ENCODE measurements at places on chromosomes 3 and 15.

- DNase-seq, result no peak
Observed at GRCh38 chr15:59401824-59402569, 29.3 kb upstream of the MYO1E start.

GRCh38 chr3:24352893-24353553 lies 141.6 kb downstream of the THRB start:
- DNase-seq, result no peak

- peak; percentile 66 for DNase-seq
Observed at GRCh38 chr15:90610190-90610589, 80.5 kb downstream of the CRTC3 start.

GRCh38 chr3:50100956-50101845 lies 12.5 kb downstream of the RBM5 start:
- DNase-seq, result peak; percentile 58

GRCh38 chr3:88433568-88433967 lies 283.8 kb downstream of the C3orf38 start:
- DNase-seq, result no peak

DNA sequence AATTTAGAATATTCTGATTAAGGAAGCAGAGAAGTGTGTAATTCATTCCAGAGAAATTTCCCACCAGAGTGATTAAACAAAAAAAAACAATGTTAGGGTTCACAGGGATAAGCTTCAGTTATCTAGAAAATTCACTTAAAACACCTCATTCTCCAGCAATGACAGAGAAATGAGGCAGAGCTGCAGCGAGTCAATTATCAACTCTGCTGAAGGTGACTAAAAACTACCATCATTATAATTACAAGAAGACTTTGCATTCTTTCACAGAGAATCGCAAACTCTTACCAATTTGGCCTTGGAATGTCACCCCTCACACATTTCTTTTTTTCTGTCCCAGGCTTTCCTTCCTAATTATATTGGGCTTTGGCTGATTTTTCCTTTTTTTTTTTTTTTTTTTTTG lies 117.1 kb downstream of the RAB11A start:
- no peak for DNase-seq

GRCh38 chr3:177193688-177194268 lies 3.5 kb downstream of the TBL1XR1 start:
- DNase-seq, result no peak

DNA sequence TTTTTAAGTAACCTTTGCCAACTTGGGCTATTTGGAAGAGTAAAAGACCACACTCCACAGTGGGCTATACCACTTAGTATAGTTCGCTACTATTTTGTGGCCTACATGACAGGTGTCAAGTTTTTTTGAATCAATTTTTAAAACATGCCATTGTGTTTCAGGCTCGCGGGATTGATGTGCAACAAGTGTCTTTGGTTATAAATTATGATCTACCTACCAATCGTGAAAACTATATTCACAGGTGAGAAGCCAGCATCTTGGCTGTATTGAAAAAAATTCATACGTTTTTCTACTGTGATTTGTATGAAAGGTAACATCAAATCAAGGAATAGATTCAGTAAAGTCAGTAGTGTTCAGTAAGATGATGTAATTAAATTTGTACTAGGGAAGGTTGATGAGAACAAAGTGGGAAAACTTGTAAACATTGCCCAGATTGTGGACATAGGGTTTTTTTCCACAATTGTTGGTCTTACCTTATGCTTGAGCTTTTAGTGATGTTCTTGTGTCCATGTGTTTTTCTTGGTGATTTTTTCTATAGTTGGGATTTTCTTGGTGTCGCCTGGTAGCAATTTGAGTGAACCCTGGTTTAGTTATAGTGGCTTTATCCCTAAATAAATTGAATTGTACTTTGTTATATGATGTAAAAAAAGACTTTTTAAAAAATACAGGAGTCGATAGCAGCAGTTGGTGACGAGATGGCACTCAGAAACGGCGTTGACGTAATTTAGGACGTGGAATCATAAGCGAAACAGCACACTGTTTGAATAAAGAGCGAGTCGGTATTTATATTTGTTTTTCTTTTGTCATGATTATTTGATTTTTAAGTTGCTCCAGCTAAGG lies 4.5 kb downstream of the EIF4A2 start:
- no peak for DNase-seq

DNA sequence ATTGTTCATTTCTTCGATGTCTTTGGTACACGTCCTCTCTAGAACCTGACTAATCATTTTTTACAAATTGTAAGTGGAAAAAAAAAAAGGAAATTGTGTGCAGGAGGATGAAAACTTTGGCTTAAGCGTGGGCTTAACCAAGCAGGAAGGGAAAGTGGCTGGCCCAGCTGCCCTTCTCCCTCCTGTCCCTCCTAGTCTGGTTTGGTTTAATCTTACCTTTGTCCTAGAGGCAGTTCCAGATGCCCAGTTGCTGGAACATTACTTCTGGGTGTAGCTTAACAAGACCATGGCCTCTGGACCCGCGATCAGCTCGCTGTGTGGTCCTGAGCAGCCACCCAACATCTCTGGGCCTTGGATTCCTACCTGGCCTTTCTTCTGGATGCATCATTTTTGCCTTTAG lies 15.4 kb downstream of the PAQR5 start:
- no peak for DNase-seq

DNA sequence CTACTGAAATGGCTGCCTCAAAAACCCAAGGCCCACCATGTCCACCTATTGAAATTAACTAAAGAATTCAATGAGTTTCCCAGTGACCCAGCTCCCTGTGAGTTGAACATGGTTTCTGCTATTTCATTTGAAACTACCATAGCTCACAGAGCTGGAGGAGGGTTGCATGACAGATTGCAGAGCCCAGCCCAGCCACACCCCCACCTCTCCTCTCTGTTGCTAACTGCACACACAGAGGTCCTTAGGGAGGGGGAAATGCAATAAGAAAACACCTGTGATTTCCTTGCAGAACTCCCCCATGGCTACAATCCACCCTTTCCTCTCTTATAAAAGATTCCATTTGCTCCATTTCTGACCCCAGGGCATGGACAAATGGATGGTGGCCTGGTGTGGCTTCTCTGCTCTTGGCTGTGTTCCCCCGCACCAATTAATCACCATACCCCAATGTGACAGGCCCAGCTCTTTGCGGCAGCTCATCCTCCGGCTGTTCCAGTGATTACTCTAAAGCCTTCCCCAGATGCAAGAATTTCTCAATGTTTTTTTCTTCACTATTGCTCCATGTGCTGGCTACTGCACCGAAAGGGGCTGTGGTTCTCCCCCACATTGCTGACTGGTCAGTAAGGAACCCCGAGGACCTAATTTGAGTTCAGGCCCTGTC lies 208.4 kb upstream of the KBTBD8 start:
- no peak for DNase-seq

DNA sequence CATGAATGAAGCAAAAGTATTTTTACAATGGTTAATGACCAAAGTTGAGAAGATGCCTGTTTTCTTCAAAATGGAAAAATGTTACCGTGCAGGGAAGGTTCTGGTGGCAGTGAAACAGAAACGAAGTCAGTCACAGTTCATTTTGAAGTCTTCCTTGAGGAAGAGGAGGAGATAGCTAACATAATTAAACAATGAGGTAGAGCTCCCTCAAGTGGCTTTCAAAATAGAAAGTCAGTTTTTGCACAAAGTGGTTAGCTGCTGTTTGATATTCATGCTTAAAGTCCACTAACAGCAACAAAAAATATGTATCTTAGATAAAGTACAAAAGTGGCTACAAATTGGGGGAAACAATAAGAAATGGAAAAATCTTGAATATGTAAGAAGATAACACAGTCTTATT lies 87.3 kb downstream of the TFG start:
- no peak for DNase-seq

GRCh38 chr3:172082269-172082668 lies 42.9 kb downstream of the FNDC3B start:
- no peak for DNase-seq

DNA sequence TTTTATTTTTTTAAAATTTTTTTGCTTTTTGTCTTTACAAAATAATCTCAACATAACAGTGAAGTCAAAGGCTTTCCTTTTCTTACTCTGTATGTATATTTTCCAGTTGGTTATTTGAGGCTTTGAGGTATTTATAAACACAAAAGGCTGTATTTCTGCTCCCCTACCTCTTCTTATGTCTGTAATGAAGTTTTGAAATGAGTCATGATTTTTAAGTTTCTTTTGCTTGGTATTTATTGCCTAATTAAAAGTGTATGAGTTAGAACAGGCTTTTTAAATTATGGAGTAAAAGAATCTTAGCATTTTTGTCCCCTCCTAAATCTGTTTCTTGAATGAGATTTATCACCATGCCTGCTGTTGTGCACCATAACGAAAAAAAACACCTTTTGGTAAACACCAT lies 66.0 kb downstream of the DCUN1D1 start:
- DNase-seq, result no peak

GRCh38 chr15:63941698-63942465 lies 104.4 kb downstream of the DAPK2 start:
- no peak for DNase-seq

- no peak for DNase-seq
Observed at GRCh38 chr3:120552184-120553172, 43.7 kb upstream of the NDUFB4 start.

DNA sequence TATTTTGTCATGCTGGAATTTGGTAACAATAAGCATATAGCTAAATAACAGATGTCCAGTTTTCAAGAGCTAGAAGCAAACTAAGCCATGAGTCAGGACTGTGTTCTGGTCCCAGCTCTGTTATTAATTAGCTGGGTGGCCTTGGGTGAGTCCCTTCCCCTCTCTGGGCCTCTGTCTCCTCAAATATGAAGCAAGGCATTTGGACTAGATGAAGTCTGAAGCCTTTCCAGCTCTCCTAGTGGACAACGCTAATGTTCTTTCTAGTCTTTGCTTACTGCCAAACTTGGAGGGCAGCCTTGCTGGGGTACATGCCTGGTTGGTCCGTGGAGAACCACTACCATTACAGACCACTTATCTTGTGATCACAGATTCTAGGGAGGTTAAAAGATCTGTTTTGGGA lies 127.6 kb downstream of the DUT start:
- no peak for DNase-seq

DNA sequence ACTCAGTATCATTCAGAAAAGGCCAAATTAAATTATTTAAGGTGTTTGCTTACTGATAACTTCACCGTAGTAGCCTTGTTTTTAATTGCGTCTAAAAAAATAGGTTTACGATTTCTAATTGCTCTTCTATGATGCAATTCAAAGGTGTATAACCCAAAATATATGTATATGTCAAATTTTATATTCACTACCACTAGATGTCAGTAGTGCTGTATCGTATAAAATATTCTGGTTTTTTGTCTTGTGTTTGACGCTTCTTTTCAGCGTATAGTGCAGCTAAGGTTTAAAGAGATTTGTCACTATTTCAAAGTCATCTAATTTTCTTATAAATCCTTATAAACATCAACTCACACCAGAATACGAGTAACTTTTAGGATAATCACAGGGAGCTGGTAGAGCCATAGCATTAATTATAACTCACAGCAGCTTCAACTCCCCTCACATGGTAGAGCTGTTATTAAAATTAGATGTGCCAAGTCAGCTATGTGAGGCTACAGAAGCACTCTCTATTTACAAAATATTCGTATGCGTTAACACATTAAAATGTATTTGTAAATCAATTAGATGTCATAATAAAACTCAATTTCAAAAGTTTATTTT lies 3.5 kb downstream of the PFN2 start:
- DNase-seq, result no peak

DNA sequence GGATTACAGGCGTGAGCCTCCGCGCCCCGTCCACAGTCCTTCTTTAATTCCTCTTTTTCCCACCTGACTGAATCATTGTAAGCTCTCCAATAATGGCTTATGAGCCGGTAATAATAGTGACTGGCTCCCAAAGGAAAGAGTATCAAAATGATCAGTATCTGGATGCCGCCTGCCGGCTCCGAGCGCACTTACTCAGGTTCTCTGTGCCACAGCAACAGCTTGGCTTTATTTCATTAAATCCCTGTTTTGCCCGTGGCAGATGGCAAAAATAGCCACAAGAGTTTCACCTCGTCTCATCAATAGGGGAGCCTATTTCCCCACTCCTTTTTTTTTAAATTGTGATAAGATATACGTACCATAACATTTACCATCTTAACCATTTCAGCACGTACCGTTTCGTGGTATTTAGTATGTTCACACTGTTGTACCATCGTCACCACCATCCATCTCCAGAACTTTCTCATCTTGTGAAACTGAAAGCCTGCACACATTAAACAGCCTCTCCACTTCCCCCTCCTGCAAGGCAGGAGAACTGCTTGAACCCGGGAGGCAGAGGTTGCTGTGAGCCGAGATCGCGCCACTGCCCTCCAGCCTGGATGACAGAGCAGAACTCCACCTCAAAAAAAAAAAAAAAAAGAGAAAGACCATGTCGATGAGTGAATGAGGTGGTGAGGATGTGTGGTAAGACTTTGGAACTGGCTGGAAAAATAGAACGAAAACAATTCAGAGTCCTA lies 80.7 kb upstream of the DLG1 start:
- peak; percentile 45 for DNase-seq

GRCh38 chr3:64600246-64600950 lies 87.4 kb downstream of the ADAMTS9 start:
- no peak for DNase-seq

DNA sequence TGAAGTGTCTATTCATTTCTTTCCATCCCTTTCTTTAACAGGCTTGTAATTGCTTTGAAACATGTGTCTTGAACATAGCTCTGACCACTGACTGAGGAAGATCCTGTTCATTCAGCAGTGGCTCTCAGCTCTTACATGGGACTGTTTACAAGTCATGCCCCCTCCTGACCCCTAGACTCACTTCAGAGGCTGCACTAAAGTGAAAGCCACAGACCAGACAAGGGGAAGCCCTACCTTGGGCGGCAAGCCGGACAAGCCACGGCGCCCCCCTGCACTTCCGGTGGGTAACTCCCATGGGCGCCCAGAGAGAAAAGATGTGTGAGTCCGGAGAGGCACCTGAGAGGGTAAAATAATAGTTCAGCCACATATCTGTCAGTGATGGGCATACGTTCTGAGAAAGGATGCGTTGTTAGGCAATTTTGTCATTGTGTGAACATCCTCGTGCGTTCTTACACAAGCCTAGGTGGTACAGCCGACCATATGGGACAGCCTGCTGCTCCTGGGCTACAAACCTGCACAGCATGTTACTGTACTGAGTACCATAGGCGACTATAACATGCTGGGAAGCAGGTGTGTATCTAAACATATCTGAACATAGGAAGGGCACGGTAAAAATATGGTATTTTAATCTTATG lies 116.2 kb downstream of the CHSY1 start:
- no peak for DNase-seq

- no peak for DNase-seq
Observed at GRCh38 chr15:79881254-79881653, 15.6 kb downstream of the MTHFS start.

DNA sequence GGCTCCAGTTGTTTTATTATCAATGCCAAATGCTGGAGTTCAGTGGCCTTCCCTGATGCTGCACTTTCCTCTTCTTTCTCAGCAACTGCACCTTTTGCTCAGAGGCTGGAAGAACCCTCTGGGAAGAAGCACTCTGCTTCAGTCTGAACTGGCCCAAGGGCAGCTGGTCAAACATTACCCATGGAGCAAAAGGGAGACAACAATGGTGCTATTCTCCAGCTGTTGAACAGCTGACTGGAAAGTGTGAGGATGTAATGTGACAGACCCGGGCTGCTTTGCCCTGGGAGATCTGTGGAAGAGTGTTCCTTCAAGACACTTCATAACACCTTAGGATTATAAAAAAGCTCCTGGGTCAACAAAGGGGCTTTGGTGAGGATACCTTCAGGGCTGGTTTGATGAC lies 84.9 kb downstream of the EPHB1 start:
- no peak for DNase-seq

Measured in D721Med (cell line).